ENCODE measurements at places on chromosomes 6 and 20.

- DNase-seq: no peak
Observed at GRCh38 chr6:22732176-22732970, 163.0 kb downstream of the HDGFL1 start.

DNA sequence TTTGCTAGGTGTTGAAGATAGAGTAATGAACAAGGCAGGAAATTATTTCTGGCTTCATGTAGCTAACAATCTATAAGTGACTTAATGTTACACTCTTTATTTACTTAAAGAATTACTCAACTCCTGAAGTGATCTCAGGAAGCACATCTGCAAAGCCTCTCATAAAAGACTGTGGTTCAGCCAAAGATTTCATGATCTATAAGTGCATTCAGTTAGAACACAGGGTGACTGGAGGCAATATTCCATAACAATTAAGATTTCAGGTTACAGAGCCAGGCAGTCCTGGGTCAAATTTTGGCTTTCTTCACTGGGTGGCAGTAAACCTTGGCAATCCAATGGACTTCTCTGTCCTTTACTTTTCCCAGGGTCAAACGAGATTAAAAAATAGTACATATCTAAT, 204.0 kb downstream of the TPBG start:
- DNase-seq: no peak

DNA sequence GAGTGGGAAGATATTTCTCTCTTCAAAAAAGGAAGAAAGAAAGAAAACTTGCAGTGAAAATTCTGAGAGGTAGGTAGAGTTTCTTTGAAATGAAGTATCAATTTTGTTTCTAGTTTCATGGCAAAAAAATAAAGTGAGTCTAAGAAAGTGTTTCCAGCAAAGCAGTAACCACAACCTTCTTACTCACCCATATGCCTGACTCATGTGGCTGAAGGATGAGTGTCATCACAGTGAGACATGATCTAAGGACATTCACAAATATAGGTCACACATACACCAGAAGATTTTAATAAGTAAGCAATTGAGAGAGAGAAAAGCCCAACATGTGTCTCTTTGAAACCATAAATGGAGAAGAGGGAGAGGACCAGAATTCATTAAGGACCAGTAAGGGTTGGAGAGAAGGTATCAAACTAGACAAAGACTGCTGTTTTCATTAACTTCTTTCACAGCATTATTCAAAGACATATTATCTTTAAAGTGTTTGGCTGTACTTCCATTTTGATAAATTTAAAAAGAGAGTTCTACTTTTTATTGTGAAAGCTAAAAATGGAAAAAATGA, 169.5 kb downstream of the FRK start:
- DNase-seq: no peak

GRCh38 chr20:39069976-39070375, 107.8 kb downstream of the DHX35 start:
- DNase-seq: no peak

DNA sequence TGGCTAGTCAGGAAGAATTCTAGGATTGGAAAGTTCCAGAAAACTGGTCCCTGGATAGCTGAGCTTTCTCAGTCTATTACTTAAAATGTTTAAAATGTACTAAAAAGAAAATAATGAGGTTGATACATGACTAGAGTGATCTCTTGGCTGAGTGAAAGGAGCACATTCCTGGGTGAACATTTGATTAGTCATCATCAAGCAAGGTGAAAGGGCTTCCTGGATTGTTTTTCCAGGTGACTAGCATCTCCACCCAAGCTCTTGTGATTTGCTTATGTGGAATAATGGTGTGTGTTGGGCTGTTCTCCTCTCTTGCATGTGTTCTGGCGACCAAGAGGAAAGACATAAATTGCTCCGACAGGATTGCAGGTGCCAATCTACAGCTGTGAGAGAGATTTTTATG, 42.9 kb downstream of the PKIB start:
- DNase-seq: no peak

DNA sequence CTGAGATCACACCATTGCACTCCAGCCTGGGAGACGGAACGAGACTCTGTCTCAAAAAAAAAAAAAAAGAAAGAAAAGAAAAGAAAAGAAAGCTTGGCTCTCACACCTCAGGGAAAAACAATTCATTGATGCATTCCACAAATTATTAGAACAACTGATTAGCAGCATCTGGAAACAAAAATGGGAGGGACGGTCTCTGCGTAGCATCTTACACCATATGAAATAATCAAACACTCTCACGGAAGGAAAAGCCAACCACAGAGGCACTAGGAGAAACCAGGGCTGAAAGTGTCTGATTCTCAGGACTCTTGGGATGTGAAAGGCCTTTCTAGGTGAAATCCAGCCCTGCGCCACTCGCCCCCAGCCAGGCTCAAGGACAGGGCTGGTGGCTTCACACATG, 2.3 kb upstream of the HELZ2 start:
- DNase-seq: no peak

GRCh38 chr6:101534386-101534785, 140.9 kb downstream of the GRIK2 start:
- DNase-seq: no peak

GRCh38 chr20:50333812-50334211, 143.2 kb downstream of the CEBPB start:
- DNase-seq: no peak

All from NCI-H1092 (cell line).